ENCODE measurements at places on chromosomes 6 and 20.

DNA sequence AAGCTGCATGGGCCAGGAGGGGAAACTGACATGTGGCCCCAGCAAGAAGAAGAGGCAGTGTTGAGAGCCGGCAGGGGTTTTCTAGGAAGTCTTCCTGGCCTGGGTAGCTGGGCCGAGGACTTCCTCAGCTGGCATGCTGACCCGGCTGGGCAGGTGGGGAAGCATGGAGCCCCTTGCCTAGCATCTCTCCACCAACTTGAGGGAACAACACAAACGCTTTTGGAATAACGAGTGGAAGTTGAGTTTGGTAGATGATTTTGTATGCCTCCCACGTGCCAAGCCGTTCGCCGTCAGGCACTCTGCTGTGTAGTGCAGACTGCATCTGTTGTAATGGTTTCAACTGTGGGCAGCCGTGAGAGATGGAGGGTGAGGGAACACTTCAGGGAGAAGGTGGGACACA lies 7.3 kb downstream of the TMEM181 start:
- DNase-seq: no peak

DNA sequence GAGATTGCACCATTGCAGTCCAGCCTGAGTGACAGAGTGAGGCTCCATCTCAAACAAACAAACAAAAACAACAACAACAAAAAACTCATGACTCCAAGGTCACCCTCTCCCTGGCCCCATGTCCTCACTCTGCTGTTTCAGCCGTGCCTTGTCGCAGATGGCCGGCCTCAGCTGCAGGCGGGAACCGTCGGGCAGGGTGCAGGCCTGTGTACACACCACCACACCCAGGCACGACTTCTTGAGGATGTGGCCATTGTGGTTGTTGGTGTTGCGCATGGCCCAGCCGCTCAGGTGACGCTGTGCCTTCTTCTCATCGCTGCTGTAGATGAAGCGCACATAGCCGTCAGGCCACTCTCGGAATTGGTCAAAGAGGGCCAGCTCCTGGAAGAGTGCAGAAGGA lies 4.8 kb downstream of the GCM2 start:
- no peak for DNase-seq

GRCh38 chr20:44247131-44247571 lies at the start of gene GDAP1L1:
Gene GDAP1L1 (plus strand): TSS chr20:44247308. CDS start chr20:44247335, 27 bp downstream.
- DNase-seq: no peak

- peak; percentile 61 for DNase-seq
These were observed 45.3 kb downstream of the SMLR1 start for GRCh38 chr6:130872250-130873095.

GRCh38 chr6:44135173-44135758 lies 7.9 kb downstream of the TMEM63B start:
- no peak for DNase-seq

DNA sequence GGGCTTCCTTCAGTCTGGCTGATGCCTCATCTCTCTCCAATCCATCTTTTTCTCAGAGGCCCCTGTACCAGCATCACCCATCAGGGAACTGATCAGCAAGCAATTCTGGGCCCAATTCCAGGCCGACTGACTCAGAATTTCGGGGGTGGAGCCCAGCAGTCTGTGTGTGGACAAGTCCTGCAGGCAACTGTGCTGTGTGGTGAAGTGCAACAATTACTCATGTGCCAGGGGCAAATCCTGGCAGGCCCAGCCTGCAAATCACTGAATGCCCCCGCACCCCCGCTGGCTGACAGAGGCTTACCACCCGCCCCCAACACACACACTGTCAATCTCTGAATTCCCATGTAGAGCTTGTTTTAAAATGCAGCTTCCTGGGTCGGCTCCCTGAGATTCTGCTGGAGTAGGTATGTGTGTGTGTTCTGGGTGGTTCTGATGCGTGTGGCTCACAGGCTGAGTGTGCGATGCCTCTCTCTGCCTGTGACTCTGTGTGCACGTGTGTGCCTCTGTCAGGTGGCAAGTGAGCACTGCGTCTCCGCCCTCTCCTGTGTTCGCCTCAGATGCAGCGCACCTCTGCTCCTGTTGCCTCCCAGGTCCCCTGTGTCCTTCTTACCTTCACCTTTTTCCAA lies 45.4 kb downstream of the SSR1 start:
- DNase-seq: peak; percentile 17

GRCh38 chr20:18005170-18005989 lies 36.6 kb downstream of the MGME1 start:
- no peak for DNase-seq

GRCh38 chr6:16533721-16534136 lies 227.5 kb downstream of the ATXN1 start:
- no peak for DNase-seq

DNA sequence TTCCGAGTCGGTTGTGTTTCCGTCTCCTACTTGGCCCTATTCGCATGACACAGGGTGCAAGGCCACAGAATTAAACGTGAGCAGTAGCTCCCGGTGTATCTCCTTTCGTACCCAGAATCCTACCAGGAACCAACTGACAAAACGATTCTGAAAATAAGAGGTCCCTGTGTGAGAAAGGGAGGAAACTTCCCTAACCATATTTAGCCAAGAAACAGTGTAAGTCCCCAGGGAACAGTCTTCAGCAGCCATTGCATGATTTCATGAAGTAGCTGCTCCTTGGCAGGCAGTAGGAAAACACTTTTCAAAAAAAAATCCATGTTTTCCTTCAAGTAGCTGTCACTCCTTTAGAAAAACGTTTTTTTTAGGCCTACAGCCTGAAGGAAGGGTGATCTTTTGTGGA lies 46.9 kb downstream of the PDE10A start:
- DNase-seq: no peak

- DNase-seq: no peak
These were observed 2.1 kb downstream of the SCUBE3 start for GRCh38 chr6:35215665-35216411.

GRCh38 chr20:4949833-4950178 lies 51.5 kb downstream of the SLC23A2 start:
- DNase-seq: no peak

GRCh38 chr6:3081960-3082359 lies 13.7 kb downstream of the RIPK1 start:
- no peak for DNase-seq

- no peak for DNase-seq
These were observed 10.1 kb downstream of the CRYBG1 start for GRCh38 chr6:106370639-106371038.

GRCh38 chr6:38262026-38262425 lies 377.7 kb downstream of the BTBD9 start:
- DNase-seq: no peak

DNA sequence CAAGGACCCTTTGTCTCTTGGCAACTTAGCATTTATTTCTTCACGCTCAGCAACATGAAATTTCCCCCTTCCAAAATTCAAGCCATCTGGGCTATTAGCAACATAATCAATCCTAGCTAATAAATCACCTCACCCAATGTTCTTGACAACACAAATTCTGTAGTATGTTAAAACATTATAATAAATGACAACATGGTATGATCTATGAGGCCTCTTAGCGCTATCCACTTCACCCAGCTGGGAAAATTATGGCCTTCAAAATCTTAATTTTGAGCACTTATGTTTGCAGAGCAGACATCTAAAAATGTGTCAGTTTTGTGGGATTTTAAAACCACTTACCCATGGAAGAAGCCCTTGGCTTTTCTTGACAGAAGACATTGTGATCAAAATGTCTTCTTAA lies 181.9 kb downstream of the HDGFL1 start:
- no peak for DNase-seq

DNA sequence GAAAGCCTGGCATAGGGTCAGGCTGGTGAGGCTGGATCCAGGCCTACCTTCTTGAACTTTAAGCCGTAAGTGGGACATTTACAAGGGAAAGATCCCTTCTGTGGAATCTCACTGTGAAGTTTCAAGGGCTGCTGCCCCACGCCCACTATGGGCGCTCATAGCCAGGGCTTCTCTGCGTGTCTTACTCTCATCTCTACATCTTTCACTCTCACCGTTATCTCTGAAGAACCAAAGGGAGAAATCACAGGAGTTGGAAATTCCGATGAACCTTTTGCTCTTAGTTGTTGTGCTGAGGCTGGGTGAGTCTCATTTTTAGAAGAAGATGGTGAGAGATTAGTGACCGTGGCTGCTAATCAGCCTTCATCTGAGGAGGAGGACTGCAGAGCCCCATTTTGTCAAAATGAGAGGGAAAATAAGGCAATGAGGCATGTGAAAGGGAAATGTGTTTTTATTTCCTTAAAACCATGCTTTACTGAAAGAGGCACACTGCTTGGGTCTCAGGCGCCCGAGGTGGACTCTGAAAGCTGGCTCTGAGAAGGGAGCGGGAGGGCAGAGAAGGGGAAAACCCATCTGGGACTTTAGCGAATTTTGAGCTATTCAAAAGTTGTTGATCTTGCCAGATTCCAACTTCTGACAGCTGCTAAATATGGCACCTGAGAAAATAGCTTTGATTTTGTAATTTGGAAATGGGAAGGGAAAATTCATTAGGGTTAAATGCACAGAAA lies 301.5 kb downstream of the CLIC5 start:
- DNase-seq: no peak

GRCh38 chr20:59937150-59937549 lies 3.0 kb downstream of the PPP1R3D start:
- DNase-seq: peak; percentile 56

GRCh38 chr6:10991115-10991514 lies 53.0 kb downstream of the ELOVL2 start:
- no peak for DNase-seq

DNA sequence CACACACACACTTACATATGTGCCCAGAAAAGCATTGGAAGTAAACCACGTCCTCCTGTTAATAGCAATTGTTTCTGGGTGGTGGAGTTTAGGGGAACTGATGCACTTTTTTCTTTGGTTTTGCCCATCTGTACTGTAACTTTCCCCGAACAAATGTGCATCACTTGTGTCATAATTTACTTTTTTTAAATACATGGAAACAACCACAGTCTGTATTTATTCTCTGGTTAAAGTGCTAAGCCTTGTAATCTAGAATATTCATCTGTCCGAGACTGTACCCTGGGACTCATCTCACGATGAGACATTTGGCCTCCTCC lies 61.5 kb upstream of the CD93 start:
- no peak for DNase-seq

- no peak for DNase-seq
These were observed 494.0 kb downstream of the GRIK2 start for GRCh38 chr6:101887532-101887931.

GRCh38 chr6:17289630-17290061 lies 8.5 kb downstream of the RBM24 start:
- DNase-seq: no peak

GRCh38 chr6:151014404-151015100 lies 149.1 kb downstream of the MTHFD1L start:
- peak; percentile 62 for DNase-seq

DNA sequence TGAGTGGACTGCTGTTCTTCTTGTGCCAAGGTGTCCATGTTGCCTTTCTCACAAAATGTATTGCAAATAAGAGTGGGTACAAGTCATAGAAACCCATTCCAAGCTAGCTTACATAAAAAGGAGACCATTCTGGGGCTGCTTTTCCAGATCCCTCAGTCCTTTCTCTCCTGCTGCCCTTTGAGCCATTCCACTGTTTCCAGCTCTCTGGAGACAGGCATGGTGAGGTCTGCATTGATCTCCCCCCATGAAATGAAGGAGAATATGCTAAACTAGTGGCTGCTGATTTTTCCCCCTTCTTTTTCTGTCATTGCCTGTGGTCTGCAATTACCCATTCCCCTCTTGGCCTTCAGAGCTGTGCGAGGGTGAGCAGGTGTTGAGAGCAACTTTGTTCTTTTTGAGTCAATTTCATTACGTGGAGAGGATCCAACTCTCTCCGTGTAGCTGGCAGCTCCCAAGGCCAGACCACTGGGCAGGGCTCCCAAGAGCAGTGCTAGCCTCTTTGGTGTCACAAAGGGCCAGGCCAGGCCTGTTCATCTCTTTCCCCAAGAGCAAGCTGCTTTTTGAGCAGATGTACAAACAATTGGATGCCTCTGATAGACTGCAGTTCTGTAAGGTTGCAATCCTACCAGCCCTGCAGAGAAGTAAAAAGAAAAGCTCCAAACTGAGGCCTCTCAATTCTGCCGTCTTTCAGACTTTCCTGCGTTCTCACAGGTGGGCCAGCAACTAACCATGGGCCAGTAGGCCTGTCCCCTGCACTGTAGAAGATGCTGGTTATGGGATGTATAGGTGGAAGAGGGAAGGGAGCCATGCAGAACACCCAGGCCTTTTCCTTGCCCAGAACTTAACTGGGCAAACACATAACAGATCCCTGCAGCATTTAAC lies 96.1 kb upstream of the ARMC2 start:
- DNase-seq: no peak

GRCh38 chr20:33724439-33725094 lies 4.5 kb upstream of the PXMP4 start:
- peak; percentile 94 for DNase-seq

DNA sequence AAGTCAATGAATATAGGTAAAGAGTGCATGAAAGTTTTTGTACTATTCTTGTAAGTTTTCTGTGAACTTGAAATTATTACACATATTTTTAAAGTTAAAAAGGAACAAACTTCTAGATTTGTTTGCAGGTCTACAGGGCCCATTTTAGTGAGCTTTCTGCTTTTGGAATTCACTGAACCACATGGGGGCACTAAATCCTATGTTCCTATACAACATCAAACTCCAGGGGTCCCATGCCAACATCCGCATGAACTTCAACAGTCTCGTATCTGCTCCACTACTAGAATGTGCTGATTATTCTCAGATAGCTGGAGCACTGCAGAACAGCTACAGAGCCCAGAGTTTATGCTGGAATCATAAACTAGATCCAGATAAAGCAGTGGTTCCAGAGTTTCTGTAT lies 347.9 kb upstream of the SPTLC3 start:
- no peak for DNase-seq

DNA sequence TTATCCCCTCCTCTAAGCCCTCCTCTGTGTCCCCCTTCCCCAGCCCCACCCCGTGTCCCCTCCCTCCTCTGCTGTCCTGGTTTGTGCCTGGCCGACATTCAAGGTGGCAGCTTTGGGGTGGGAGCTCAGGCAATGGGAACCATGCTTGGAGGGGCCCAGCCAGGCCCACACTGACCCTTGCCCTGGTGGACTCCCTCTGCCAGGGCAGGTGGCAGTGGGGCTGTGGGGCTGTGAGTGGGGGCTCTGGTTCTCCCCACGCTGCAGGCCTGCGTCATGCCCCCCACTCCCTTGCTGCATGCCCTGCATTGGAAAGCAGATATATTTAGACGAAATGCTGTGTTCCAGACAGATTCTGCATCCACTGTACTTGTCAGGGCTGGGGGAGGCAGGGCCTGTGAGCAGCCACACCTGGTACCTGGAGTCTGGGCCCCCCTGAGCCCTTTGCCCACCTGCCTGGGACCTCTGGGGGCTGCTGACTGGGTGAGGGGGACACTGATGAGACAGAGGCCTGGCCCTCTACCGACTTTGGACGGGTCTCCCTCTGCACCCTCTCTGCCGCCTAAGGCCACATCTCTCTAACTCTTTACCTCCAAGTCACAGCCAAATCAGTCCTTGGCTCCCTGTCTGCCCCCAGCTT lies 14.2 kb downstream of the DLGAP4 start:
- DNase-seq: no peak

GRCh38 chr6:125058546-125058945 lies 95.0 kb upstream of the TPD52L1 start:
- DNase-seq: no peak

GRCh38 chr20:11924923-11925322 lies 7.2 kb downstream of the BTBD3 start:
- no peak for DNase-seq

Measured in AML-193 (cell line).